MCF 10A (cell line): ENCODE measurements at places on chromosomes 6 and 20. TPM values are rescaled to one million over a fixed set of nuclear protein-coding genes. Genes with fewer than 3 reads are reported as not detected.

GRCh38 chr6:157494132-157494710 lies 113.2 kb downstream of the ZDHHC14 start:
- no peaks in the 10 kb centered on the region for H3K4me1 ChIP-seq
- DNase-seq, result no peak
- H3K27ac ChIP-seq, result no peak overlapping the region

- H3K4me3 ChIP-seq, result no peak overlapping the region
- peaks cover 8% of the 10 kb centered on the region for H3K4me1 ChIP-seq
- H3K36me3 ChIP-seq, result no peaks in the 10 kb centered on the region
These were observed 179.4 kb downstream of the FOXC1 start for GRCh38 chr6:1789092-1789491.

DNA sequence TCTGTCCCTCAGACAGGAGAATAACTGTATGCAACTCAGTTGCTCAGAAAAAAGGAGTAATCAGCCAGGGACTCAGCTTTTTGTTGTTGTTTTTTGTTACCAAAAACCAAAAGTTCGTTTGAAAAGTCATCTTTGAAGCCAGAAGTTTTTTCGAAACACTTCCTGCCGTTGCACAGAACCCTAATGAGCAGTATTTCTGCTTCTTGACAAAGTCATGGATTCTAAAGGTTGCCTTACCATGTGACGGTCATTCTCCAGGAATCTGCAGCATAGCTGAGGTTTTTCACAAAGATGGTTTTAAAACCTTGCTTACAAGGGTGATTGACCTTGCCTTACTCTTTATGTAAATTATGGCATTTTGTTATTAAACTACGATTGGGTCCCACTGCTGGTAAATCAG lies 1.9 kb downstream of the RAB32 start:
- peak overlapping the region; percentile 94 for H3K4me3 ChIP-seq
- no peaks in the 10 kb centered on the region for H3K27me3 ChIP-seq
- peak overlapping the region; percentile 77 for H3K27ac ChIP-seq

GRCh38 chr6:7106752-7107577 lies 796 bp upstream of the RREB1 start:
- no peaks in the 10 kb centered on the region for H3K4me1 ChIP-seq
- no peak for DNase-seq
- no peaks in the 10 kb centered on the region for H3K27me3 ChIP-seq
- H3K4me3 ChIP-seq, result peak overlapping the region; percentile 92

DNA sequence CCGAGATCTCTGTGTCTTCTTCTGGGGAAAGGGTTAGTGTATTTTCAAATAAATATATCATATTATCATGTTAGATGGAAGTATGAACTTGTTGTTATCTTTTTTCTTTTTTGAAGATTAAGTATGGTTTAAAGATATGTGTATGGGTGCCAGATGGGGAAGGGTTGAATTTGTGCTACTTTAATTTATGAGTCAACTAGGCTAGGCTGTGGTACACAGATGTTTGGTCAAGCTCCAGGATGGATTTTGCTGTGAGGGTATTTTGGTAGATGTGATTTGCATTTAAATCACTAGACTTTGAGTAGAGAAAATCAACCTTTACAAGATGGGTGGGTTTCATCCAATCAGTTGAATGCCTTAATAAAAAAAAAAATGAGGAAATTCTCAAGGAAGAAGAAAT lies 886.6 kb upstream of the ADGRB3 start:
- H3K27me3 ChIP-seq, result no peaks in the 10 kb centered on the region
- H3K36me3 ChIP-seq, result no peaks in the 10 kb centered on the region
- no peak overlapping the region for H3K27ac ChIP-seq
- peaks cover 21% of the 10 kb centered on the region for H3K4me1 ChIP-seq

DNA sequence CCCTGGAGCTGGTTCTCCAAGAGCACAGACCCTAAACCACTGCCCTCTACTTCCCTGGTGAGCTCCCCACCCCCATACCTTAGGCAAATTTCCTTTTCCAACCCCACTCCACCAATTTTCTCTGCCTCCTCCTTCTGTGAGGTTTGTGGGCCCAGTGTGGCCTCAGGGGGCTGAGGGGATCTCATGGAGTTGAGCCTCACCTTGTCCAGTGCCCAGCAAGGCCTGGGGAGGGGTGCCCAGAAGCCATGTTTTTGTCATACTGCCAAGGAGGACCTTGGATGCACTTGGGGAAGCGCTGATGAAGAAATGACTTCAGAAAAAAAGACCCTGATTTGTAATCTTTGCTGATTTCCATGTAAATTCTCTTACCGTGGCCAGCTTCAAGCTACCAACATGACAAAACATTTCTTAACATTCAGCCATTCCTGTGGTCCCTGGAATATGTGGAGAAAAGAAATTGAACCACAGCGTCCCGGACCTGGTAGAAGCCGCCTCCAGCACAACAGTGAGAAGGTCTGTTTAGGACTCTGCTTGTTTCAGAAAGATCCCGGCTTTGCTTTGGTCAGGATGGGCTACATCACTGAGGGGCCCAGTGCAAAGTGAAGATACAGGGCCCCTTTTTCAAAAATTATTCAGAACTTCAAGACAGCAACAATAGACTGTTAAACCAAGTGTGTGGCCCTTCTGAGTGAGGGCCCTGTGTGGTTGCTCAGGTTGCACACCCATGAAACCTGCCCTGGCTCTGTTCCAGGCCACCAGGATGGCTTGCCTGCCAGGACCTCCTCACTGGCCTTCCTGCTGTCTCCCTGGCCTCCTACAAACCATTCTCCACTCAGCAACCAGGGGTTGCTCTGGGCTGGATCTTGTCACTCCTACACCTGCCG lies 52.5 kb downstream of the CHMP4B start:
- DNase-seq, result no peak
- H3K27me3 ChIP-seq, result peaks cover 28% of the 10 kb centered on the region
- peaks cover 10% of the 10 kb centered on the region for H3K36me3 ChIP-seq
- no peak overlapping the region for H3K27ac ChIP-seq
- no peak overlapping the region for H3K4me3 ChIP-seq
- H3K4me1 ChIP-seq, result no peaks in the 10 kb centered on the region

- peaks cover 3% of the 10 kb centered on the region for H3K4me1 ChIP-seq
- no peaks in the 10 kb centered on the region for H3K36me3 ChIP-seq
- H3K27ac ChIP-seq, result no peak overlapping the region
- H3K4me3 ChIP-seq, result no peak overlapping the region
- DNase-seq, result peak; percentile 83
These were observed 217.5 kb downstream of the GJA1 start for GRCh38 chr6:121652726-121653623.

GRCh38 chr6:152636609-152637295 lies 410 bp downstream of the SYNE1 start:
- H3K4me3 ChIP-seq, result peak overlapping the region; percentile 58
- DNase-seq, result no peak
- H3K36me3 ChIP-seq, result no peaks in the 10 kb centered on the region
- peaks cover 10% of the 10 kb centered on the region for H3K27me3 ChIP-seq
- peaks cover 6% of the 10 kb centered on the region for H3K4me1 ChIP-seq

DNA sequence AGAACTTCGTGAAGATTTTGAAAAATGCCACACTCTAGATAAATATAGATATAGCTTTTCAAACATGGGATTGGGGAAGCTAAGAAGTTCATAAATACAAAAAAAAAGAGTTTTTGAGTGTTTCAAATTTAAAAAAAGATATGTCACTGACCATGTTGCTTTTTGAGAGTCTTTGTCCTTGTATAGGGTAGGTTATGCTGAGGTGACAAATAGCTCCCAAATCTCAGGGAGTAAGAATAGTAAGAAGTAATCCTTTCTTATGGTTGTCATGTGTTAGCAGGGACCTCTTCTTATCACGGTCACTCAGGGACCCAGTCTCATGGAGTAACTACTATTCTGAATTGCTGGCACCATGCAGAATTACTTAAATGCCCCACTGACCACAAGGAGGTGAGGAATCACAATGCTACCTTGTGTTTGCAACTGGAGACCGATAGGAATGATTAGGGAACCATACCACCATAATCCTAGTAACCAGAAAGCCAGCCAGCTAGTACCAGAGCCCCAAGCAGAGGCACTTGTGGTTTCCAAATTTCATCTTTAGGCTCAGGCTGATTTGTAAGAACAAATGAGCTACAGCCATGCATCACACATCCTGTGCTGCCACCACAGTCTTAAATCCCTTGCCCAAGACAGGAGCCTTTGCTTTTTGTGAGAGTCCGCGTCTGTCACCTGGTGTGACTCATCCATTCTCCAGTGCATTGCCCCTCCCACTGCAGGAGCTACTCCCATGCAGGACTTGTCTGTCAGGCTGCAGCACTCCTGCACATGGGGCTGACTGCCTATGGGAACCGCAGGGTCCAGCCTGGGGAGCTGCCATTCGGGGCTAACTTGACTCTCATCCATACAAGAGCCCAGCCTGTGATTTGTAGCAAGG lies 42.4 kb upstream of the ADGRF4 start:
- peaks cover 11% of the 10 kb centered on the region for H3K4me1 ChIP-seq
- DNase-seq, result peak; percentile 84
- no peak overlapping the region for H3K27ac ChIP-seq
- peaks cover 8% of the 10 kb centered on the region for H3K36me3 ChIP-seq
- no peak overlapping the region for H3K4me3 ChIP-seq

- H3K27ac ChIP-seq, result no peak overlapping the region
- DNase-seq, result no peak
- peaks cover 78% of the 10 kb centered on the region for H3K36me3 ChIP-seq
- no peaks in the 10 kb centered on the region for H3K4me1 ChIP-seq
These were observed 51.5 kb downstream of the RPRD1B start for GRCh38 chr20:38085026-38085425.

DNA sequence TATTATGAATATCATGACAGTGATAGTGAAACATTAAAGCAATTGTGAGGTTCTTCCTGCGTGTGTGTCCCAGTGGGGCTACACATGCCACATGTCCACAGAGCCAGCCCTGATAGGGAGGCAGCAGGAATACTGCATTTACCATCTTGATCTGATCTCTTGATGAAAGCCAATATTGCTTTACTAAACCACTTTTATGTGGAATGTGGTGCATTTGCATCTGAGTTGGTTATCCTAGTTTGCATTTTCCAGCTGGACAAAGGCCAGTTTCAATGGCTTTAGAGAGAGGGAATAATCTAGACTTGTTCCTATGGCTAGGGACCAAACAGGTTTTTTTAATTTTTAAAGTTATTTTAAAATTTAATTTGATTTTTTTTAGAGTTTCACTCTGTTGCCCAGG lies 216.3 kb upstream of the FERMT1 start:
- no peak for DNase-seq
- no peak overlapping the region for H3K27ac ChIP-seq
- H3K27me3 ChIP-seq, result no peaks in the 10 kb centered on the region
- no peaks in the 10 kb centered on the region for H3K36me3 ChIP-seq
- no peaks in the 10 kb centered on the region for H3K4me1 ChIP-seq

DNA sequence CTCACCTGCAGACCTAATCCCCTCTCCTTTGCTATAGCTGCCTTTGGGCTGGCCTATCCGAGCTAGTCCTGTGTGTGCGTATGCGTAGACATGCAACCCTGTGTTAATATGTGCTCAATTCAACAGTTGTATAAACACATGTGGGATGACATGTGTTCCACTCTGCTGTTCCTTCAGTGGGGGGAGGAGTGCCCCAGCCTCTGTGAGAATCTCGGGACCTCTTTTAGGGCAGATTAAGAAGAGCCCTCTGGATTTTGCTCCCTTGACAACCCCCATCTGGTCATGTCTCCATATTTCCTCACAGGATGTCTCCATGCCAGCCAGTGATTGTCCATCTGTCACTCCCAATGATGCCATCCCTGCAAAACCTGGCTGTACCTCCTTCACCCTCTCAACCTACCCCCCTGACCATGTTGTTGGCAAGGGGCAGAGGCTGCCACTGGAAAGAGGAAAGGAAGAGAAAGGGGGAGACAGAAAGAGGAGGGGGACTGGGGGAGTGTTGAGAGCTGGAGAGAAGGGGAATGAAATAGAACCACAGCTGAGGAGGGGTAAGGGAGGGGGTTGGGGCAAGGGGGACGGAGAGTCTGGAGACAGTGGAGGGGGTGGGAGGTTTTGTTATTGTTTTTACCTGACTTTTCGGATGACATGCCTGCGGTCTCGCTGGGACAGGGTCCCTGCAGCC lies 417 bp downstream of the PRRT1 start:
- no peaks in the 10 kb centered on the region for H3K27me3 ChIP-seq
- H3K4me1 ChIP-seq, result peaks cover 23% of the 10 kb centered on the region
- peaks cover 10% of the 10 kb centered on the region for H3K36me3 ChIP-seq

The TRIM31 gene
- not detected in 2 replicates for total RNA-seq

The PRSS35 gene
- not detected in 2 replicates for total RNA-seq
